ENCODE measurements at places on chromosomes 12 and 14. TPM values are rescaled to one million over a fixed set of nuclear protein-coding genes. Genes with fewer than 3 reads are reported as not detected.
A peak's percentile ranks its signal among the peaks of the same experiment; 100 is the strongest.

DNA sequence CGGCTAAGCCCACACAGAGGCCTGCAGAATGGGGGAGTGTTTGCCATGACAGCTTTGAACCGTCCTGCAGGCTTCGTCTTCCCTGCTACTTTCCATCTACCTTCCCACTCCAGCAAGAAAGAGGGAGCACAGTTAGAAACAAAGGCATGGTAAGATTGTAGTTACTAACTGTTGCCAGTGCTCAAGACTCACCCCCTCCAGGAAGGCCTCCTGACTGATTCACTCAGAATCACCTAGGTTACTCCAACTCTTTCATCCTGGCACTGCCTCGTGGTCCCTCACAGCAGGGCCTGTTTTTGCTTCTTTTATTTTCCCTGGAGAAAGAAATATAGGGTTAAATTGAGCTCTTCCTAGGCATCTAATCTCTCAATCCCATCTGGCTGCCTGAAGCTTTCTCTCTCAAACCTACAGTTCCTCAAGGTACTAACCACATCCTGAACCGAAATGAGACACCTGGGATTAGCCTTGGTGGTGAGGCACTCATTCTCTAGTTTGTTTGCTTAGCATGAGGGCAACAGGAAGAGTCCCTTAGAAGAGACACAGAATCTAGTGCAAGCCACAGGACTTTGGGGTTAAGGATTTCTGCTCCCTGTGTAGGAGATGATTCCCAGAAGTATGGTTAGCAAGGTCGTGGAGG lies 7.8 kb downstream of the GALNT6 start:
- no peak for DNase-seq

DNA sequence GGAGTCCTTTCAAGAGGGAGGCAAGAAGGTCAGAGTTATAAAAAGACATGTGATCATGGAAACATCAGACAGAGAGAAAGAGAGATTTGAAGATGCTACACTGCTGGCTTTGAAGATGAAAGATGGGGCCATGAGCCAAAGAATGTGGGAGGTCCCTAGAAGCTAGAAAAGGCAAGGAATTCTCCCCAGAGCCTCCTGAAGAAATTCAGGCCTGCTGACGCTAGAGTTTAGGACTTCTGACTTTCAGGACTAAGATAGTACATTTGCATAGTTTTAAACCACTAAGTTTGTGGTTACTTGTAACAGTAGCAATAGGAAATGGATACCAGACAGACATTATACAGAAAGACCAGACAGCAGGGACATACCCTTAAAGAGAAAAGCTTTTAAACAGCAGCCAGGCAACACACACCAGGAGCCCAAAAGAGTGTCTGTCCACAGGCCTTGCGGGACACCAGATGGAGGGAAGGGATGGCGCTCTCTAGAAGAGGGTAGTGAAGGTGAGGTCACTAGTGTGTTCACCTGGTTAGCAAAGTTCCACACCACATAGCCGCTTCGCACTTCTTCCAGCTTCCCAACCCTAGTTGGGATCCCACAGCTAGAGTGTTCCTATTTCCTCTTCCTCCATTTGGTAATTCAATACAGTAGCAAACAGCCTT lies 29.7 kb upstream of the CEBPE start:
- DNase-seq, result no peak

GRCh38 chr12:52513736-52514135 lies 6.5 kb downstream of the KRT5 start:
- DNase-seq, result no peak

DNA sequence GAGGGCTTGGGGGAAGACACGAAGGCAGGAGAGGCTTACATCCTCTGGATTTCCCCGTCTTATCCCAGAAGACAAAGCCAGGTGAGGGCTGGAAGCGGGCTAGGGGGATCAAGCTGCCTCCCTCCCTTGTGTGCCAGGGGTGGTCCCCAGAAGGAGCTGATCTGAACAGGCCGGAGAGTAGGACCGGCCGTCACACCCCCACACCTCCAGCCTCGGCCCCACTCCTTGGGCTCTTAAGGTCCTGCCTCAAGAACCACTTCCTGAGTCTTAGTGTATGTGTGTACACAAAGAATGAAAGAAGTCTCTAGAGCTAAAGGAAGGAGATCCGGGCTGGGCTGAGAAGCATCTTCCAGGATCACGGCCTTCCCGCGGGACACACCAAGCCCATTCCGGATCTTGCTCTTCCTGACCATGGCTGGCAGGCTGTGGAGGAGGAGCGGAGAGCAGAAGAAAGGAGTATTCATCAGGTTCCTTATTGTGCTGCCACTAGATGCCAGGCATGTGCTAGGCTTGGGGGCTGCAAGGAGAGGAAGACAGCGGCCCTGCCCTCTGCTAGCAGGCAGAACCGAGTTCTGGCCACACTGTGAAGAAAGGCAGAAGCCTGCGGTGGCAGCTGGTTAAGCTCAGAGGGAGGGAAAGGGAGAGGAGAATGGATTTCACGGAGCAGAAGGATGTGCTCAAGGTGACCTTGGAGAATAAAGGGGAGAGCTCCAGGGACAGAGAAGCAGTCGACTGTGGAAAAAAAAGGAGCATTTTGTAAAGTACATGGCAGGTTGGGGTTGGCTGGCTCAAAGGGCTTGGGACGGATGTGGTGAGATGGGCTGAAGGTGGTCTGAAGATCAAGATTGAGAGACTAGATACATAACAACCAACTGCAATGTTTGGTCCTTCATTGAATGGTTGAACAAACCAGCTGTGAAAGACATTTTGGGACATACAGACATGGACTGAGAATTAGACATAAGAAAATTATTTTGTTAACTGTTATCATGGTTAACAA lies 1.3 kb upstream of the CD63 start:
- DNase-seq, result peak; percentile 56

GRCh38 chr14:86153480-86153879 lies 623.5 kb downstream of the FLRT2 start:
- no peak for DNase-seq

The TUBA1A gene
- 320 TPM for total RNA-seq

Measured in fibroblast of the aortic adventitia (primary cell).